WERI-Rb-1 (cell line): ENCODE measurements at places on chromosomes 6 and 20.

- DNase-seq: no peak
Measured at GRCh38 chr6:37435373-37435772, 2.4 kb downstream of the CMTR1 start.

DNA sequence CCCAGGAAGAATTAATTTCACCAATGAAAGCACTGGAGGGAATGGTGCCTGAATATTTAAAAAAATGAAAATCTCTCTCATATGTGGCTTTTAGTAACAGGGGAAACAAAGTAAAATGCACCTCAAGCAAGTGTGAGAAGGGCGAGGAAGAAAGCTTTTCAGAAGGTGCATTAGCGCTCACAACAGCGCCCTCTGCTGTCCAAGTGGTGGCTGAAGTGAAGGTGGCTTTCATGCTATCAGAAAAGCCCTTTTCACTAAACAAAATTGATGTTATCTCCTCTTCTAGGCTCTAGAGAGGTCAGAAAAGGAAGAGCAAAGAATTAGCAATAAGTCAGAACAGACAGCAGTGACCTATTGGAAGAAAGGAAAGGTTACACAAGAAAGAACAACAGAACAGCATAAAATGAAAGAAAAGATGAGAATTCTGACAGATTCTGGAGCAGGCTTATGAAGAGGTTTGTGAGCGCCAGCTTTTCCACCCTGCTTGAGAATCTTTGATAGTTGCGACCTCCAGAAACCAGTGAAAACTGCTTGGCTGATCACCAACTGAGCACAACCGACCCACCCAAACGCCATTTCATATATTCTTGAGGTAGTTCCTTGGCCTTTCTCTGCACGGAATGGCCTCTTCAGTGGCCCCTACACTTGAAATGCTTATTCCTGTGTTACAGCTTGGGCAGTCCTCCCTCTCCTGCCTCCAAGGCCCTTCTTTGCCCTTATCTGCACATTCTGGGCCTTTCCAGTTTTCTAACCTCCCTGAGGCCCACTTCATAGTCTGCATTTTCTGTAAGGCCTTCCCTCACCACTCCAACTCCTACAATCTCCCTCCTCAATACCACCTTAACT lies 45.3 kb downstream of the SMLR1 start:
- peak; percentile 69 for DNase-seq

GRCh38 chr6:144878577-144878976 lies 593.4 kb downstream of the UTRN start:
- DNase-seq: no peak

GRCh38 chr6:13480631-13481501 lies 6.5 kb downstream of the GFOD1 start:
- DNase-seq: no peak

GRCh38 chr6:7165002-7165889 lies 57.5 kb downstream of the RREB1 start:
- DNase-seq: no peak

- peak; percentile 58 for DNase-seq
Measured at GRCh38 chr6:27374824-27375612, 13.5 kb upstream of the ZNF391 start.

DNA sequence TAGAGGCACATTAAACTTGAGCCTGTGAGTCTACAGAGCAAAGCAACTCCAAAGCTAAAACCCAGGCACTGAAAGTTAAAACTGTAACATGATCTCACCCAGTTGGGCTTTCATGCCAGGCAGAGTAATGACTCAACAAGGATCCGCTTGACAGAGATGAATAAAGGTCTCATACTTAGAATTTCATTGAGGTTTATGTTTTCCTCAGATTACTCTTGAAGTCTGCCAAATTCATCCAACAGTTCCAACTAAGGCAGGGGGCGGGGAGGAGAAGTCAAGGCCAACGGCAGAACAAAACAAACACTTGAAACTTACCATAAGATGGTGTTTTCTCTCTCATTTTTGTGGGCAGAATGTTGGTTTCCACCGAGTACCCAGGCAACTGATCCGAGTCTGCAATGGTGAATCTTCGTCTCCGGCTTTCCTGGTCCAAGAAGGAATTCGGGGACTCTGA lies 54.0 kb upstream of the IPCEF1 start:
- no peak for DNase-seq

- no peak for DNase-seq
Measured at GRCh38 chr6:73308712-73309534, 45.2 kb downstream of the DPPA5 start.

GRCh38 chr6:45500924-45501816 lies 123.4 kb upstream of the SUPT3H start:
- no peak for DNase-seq

- no peak for DNase-seq
Measured at GRCh38 chr6:15250187-15251168, 4.6 kb downstream of the JARID2 start.
